ENCODE measurements at places on chromosomes 3 and 15.

- DNase-seq: no peak
These were observed 55.2 kb downstream of the PPM1L start for GRCh38 chr3:160811237-160811548.

DNA sequence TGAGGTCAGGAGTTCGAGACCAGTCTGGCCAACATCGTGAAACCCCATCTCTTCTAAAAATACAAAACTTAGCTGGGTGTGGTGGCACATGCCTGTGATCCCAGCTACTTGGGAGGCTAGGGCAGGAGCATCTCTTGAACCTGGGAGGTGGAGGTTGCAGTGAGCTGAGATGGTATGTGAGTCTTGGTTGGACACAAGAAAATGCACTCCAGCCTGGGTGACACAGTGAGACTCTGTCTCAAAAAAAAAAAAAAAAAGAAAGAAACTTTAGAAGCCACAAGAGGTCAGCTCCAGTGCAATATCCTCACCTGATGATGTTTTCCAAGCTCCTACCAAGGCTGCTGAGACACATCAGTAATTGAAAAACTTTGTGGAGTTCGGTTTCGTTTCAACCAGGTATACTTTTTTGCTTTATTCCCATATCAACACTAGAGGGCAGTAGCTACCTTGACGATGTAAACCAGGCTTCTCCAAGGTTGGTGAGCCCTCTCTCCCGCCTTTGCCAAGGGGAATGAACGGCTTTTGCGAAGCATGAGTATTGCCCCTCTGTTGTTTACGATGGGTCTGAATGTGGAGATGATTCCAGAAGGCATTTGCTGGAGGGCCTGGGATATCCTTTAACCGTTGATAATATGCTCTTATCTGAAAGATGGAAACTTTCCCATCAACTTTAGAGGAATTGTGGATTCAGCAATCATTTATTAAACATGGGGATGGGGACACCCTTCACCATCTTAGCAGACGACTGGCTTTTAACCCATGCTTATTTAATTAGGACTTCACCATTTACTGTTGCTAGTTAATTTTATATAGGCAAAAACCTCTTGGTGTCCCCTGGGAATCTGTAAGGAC, 202.8 kb downstream of the SV2B start:
- DNase-seq: peak; percentile 18

GRCh38 chr15:101185770-101186169, 66.1 kb downstream of the CHSY1 start:
- no peak for DNase-seq

GRCh38 chr15:57861815-57862586, 155.5 kb downstream of the POLR2M start:
- no peak for DNase-seq
